ENCODE measurements at places on chromosomes 16 and 17. TPM values are rescaled to one million over a fixed set of nuclear protein-coding genes. Genes with fewer than 3 reads are reported as not detected.

SLC47A1 gene
- 9.6 TPM for total RNA-seq

NTHL1 gene
- 34.5 TPM for total RNA-seq

SEPTIN12 gene
- total RNA-seq = not detected

GPR179 gene
- not detected for total RNA-seq

TMED6 gene
- not detected for total RNA-seq

C16orf92 gene
- total RNA-seq = not detected

KRTAP17-1 gene
- total RNA-seq = not detected

SLC13A2 gene
- total RNA-seq = not detected

MRC2 gene
- 294 TPM for total RNA-seq

TMEM92 gene
- not detected for total RNA-seq

DHX58 gene
- 10.4 TPM for total RNA-seq

CCL4 gene
- total RNA-seq = not detected

MMP25 gene
- not detected for total RNA-seq

HLF gene
- total RNA-seq = 0.16 TPM

NHERF1 gene
- 18.1 TPM for total RNA-seq

FBXW10B gene
- total RNA-seq = not detected

CAMKK1 gene
- total RNA-seq = 4.7 TPM

DUSP3 gene
- total RNA-seq = 32.9 TPM

GFER gene
- 45.2 TPM for total RNA-seq

RNF43 gene
- not detected for total RNA-seq

CRYBA1 gene
- not detected for total RNA-seq

ALOX15 gene
- total RNA-seq = not detected

NPIPB6 gene
- total RNA-seq = 0.18 TPM

MMP28 gene
- not detected for total RNA-seq

GDPD3 gene
- total RNA-seq = 1.8 TPM

OTOA gene
- total RNA-seq = not detected

ENKD1 gene
- total RNA-seq = 14.4 TPM

CCL2 gene
- total RNA-seq = 757 TPM

KRTAP4-1 gene
- total RNA-seq = not detected

NPIPB9 gene
- not detected for total RNA-seq

DHRS7C gene
- total RNA-seq = not detected

NPIPB12 gene
- 3.9 TPM for total RNA-seq

LRRC75A gene
- total RNA-seq = 2.2 TPM

STAT3 gene
- 160 TPM for total RNA-seq

Measured in cardiac atrium fibroblast (primary cell).